Stimulated activated CD4-positive, alpha-beta T cell treated with anti-CD3 and anti-CD28 coated beads, Interleukin-1b, Interleukin-23, amount 100 ng/mL, for 4 hours (primary cell): ENCODE measurements at places on chromosomes 5 and 9.

DNA sequence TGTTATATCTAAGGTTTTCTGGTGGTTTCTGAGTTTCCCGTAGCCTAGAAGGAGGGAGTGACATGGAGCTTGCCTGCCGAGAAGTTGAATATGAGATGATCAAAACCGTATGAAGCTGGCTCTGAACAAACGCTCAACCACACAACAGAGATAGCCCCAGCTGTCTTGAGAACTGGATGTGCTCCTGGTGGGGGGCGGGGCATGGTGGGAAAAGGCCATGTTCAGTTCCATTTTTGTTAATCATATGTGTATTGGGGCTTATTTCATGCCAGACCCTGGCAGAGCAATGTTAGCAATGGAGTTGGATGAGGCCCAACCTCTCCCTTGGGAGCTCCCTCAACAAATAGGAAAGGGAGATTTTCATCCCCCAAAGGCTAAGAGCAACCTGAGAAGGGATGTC is 4.8 kb downstream of the CCL19 start:
- DNase-seq = no peak

DNA sequence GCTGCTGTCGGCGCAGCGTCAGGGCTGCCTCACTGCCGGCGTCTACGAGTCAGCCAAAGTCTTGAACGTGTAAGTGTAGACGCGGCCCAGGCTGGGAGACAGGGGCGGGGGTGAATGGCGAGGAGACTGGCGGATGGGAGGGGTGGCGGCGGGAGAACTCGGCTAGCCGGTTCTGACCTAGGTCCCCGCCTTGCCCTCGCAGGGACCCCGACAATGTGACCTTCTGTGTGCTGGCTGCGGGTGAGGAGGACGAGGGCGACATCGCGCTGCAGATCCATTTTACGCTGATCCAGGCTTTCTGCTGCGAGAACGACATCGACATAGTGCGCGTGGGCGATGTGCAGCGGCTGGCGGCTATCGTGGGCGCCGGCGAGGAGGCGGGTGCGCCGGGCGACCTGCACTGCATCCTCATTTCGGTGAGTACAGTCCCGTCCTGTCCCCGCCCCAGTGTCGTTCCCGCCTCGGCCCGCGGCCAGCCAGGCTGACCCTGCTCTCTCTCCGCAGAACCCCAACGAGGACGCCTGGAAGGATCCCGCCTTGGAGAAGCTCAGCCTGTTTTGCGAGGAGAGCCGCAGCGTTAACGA is 745 bp downstream of the GADD45G start:
- DNase-seq = peak; percentile 53

DNA sequence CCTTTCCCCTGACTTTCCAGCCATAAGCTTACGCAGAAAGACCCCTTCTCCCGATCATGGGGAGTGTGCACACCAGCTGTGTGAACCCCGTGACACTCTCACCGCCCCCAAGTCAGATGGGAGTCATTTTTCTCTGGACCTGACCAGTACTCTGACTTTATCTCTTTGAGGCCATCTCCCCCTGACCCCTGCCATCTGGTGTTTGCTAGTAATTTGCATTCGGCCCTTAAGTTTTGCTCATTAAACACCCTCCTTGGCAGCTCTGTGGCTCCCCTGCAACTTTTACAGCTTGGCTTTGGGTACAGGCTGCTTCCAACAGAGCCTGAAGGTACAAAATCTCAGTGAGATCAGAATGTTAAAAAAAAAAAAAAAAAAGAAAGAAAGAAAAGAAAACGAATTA is 43.9 kb downstream of the PDZD2 start:
- no peak for DNase-seq

GRCh38 chr9:6552033-6552432 is 93.5 kb downstream of the GLDC start:
- DNase-seq = no peak

GRCh38 chr9:78234810-78235209 is 1.1 kb upstream of the CEP78 start:
- DNase-seq = no peak

GRCh38 chr5:39437467-39437866 is 12.7 kb upstream of the DAB2 start:
- no peak for DNase-seq
